Tongue (tissue), 3 donors: ENCODE measurements at places on chromosomes 1 and 21. TPM values are rescaled to one million over a fixed set of nuclear protein-coding genes. Genes with fewer than 3 reads are reported as not detected.

Gene VWA1
- 39.3 TPM for total RNA-seq

- peak; percentile 37 for DNase-seq
These were observed 153.4 kb downstream of the ZC3H11B start for GRCh38 chr1:219459351-219460080.

- no peak for DNase-seq
These were observed 99.9 kb upstream of the TLR5 start for GRCh38 chr1:223242971-223243370.

Gene LINGO4
- 0.41 TPM for total RNA-seq

GRCh38 chr1:36553591-36554322, 71.0 kb upstream of the CSF3R start:
- peak; percentile 78 for DNase-seq

DNA sequence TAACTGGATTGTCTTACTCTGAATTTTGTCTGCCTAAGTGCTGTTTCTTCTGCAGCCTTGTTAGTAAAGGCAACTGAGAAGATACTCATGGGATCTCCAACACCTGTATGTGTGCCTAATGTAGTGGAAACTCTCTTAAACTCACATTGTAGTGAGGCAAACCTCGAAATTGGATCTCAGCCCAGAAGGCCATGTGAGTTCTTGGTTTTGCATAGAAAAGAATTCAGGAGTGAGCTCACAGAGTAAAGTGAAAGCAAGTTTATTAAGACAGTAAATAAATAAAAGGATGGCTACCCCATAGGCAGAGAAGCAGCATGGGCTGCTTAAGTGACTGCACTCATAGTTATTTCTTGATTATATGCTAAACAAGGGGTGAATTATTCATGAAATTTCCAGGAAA, 1344.7 kb downstream of the NCAM2 start:
- peak; percentile 49 for DNase-seq

Gene MAP3K6
- 12.9 TPM for total RNA-seq

- no peak for DNase-seq
These were observed 41.7 kb upstream of the ZNF326 start for GRCh38 chr1:89953131-89953626.

Gene LHX4
- not detected for total RNA-seq

- no peak for DNase-seq
These were observed 1.8 kb upstream of the FNDC10 start for GRCh38 chr1:1601564-1602303.

GRCh38 chr1:9413877-9414213, 121.2 kb downstream of the SPSB1 start:
- peak; percentile 37 for DNase-seq

- DNase-seq: no peak
These were observed 20.3 kb downstream of the LTN1 start for GRCh38 chr21:28972398-28972797.

Gene CNN3
- 284 TPM for total RNA-seq

Gene ZNF593
- total RNA-seq: 15.8 TPM

Gene A3GALT2
- total RNA-seq: not detected

Gene CELA2B
- 0.41 TPM for total RNA-seq

- DNase-seq: no peak
These were observed 205.7 kb downstream of the USP25 start for GRCh38 chr21:15935530-15935929.

Gene IFFO2
- total RNA-seq: 8.6 TPM

Gene RGS13
- 0.10 TPM for total RNA-seq

GRCh38 chr1:196608390-196609369, at the start of gene KCNT2:
Gene KCNT2 (minus strand): TSS chr1:196608440. CDS start chr1:196608309, 131 bp downstream.
- peak; percentile 91 for DNase-seq

GRCh38 chr1:8987881-8988617, 38.2 kb downstream of the SLC2A7 start:
- DNase-seq: peak; percentile 51

DNA sequence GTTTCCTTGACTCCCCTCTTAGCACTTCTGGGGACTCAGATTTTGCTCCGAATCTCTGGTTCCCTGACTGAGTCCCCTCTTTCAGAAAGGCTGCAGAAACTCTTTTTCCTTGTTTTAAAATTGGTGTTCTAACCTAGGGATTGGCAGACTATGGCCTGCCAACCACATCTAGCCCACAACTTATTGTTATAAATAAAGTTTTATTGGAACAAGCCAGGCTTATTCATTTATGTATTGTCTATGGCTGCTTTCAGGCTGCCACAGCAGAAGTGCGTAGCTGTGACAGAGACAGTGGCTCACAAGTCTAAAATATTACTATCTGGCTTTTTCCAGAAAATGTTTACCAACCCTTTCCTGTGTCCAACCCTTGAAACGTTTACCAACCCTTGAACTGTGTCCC, 81.7 kb downstream of the IER5 start:
- no peak for DNase-seq

DNA sequence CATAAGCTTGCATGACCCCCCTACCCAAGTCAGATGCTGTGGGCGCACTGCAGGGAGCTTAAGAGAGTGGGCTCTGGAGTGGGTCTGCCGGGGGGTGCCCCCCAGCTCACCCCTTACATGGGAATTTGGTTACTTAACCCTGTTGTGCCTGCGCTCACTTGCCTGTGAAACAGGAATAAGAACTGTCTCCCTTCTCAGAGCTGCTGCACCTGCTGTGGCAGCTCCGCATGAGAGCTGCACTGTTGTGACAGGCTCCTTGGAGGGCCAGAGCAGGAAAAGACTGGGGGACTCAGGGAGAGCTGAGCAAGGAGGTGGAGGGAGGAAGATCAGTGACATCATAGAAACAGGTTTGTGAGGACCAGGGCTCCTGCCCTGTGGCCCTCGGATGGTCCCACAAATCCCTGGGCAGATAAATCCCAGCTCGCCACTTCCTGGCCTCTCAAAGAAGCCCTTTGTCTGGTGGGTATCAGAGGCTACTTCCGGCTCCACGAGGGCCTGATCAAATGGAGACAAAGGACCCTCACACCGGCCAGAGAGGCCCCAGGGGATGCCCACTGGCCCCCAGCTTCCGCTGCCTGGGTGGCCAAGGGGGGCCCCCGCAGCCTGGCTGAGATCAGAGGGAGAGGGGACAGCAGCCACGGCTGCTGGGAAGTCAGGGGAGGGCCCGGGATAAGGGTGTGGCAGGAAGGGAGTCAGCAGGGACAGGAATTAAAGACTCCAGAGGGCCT, 28.9 kb upstream of the LAPTM5 start:
- peak; percentile 71 for DNase-seq

DNA sequence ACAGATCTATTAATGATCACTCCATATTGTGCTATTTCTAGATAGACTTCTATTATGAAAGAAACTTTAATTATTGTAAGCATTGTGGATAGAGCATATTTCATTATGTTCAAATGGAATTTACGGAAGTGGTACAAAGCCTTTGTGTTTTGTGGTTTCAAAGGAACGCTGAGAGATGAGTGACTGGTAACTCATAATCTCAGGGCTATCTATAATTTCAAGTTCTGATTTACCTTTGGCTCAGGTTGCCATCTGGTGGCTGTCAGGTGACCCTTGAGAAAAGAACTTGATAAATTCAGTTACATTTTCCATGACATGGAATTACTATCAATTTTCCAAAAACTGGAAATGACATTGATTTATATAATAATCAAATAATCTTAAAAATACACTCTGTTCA, 12.2 kb downstream of the NTNG1 start:
- no peak for DNase-seq

- no peak for DNase-seq
These were observed 8.0 kb downstream of the RUNX3 start for GRCh38 chr1:24921938-24922662.

GRCh38 chr21:41059871-41060270, 108.1 kb upstream of the BACE2 start:
- DNase-seq: no peak

Gene VASH2
- total RNA-seq: 17.3 TPM

DNA sequence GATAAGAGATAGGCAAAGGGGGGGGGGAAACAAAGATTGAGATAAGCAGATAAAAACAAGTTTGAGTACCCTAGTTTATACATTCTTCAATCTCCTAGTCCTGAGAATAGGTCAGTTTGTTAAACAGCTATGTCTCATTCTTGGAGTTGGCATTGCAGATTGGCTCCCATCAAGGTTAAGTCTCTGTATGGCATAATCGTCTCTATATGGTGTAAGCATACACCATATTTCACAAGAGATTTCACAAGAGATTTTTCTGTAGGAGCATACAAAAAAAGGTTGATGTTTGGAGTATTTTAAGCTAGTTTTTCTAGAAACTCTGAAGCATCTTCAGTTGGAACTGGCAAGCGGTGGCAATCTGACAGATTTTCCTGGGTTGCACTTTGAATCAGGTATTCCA, 35.8 kb downstream of the NCAM2 start:
- DNase-seq: no peak

DNA sequence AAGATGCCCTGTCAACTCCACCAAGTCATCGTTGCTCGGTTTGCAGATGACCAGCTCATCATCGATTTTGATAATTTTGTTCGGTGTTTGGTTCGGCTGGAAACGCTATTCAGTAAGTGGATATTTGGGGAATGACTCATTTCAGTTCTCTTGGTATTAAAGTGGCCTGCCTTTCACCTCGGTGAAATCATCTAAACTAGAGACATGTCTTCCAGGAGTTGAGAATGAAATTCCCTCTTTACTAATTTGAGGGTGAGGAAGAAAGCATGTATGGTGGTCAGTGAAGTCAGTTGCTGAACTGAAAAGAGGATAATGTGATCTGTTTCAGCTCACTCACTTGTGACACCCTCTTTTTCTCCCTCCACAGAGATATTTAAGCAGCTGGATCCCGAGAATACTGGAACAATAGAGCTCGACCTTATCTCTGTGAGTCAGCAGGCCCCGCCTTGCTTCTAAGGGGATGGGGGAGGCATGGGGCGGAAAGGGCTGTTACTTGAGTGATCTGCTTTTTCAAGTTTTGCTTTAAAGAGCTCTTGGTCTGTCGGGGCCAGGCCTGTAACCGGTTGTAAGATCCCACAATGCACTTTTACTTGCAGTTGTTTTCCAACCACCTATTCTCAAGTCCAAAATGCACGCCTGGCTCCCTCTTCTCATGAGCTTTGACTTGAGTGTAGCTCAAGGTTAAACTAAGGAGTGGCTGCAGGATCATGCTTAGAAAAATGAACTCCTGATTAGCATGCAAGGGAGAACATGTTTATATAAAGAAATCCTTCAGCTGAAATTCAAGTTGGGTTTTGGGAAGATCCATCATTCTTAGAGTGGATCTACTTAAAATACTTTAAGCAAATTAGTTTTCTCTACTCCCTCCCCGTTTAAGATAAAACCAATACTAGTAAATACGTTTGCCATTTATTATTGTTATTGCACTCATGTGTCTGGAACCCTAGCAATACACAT, 59.8 kb downstream of the CAPN2 start:
- DNase-seq: peak; percentile 58

- DNase-seq: peak; percentile 67
These were observed 93.5 kb downstream of the TTLL7 start for GRCh38 chr1:83905315-83905907.

Gene SLAMF1
- total RNA-seq: 0.21 TPM

Gene OPTC
- total RNA-seq: not detected

- peak; percentile 1 for DNase-seq
These were observed 1713.4 kb downstream of the NCAM2 start for GRCh38 chr21:22711636-22712035.

- DNase-seq: no peak
These were observed 45.3 kb downstream of the TLR5 start for GRCh38 chr1:223097713-223098112.
